Stimulated activated CD8-positive, alpha-beta memory T cell treated with anti-CD3 and anti-CD28 coated beads, Interleukin-12 subunit alpha, Interleukin-12 subunit beta, amount 100 ng/mL, for 4 hours (primary cell): ENCODE measurements at places on chromosomes 3 and 15.

GRCh38 chr15:34650177-34650576 lies 66.7 kb upstream of the GOLGA8B start:
- DNase-seq = no peak

- DNase-seq = no peak
Measured at GRCh38 chr3:51739110-51739509, 32.2 kb downstream of the GRM2 start.

GRCh38 chr3:34724916-34725499 lies 914.3 kb upstream of the ARPP21 start:
- no peak for DNase-seq

DNA sequence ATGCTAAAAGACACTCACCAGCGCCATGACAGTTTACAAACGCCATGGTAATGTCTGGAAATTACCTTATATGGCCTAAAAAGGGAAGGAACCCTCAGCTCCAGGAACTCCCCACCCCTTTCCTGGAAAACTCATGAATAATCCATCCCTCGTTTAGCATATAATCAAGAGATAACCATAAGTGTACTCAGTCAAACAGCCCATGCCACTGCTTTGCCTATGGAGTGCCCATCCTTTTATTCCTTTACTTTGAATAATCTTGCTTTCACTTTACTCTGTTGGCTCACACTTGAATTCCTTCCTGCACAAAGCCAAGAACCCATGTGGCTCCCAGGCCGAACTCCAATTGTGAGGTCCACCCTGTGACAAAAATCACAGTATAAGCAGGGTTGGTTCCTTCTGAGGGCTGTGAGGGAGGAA lies 19.1 kb upstream of the FSTL1 start:
- no peak for DNase-seq

GRCh38 chr3:69322158-69322509 lies 63.8 kb downstream of the FRMD4B start:
- no peak for DNase-seq

DNA sequence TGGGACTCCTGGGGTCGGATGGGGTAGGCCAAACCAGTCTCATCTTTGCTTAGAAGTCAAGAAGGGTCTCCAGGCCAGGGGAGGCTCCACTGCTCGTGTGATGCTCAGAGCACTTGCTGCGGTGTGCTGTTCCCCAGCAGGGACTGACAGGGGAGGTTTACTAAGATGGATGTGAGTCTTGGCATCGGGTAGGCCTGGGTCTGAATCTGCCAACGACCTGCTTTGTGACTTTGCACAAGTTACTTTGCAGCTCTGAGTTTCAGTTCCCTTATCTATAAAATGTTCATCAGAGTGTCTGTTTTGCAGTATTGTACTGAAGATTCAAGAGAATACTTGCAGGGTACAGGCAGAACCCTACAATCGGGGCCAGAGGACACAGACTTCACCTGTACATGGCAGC lies 17.3 kb upstream of the CDCP1 start:
- no peak for DNase-seq
